NCI-H1694 treated with DMSO at 0.1 percent for 48 hours (cell line): ENCODE measurements at places on chromosomes 12 and 14.

GRCh38 chr14:101573289-101573688 is 12.0 kb downstream of the DIO3 start:
- DNase-seq: no peak

GRCh38 chr12:55670276-55670675 is 33.6 kb downstream of the OR10P1 start:
- DNase-seq: no peak

- no peak for DNase-seq
Observed at GRCh38 chr14:103128631-103129300, 5.5 kb downstream of the TNFAIP2 start.

GRCh38 chr14:85415015-85415712 is 114.8 kb upstream of the FLRT2 start:
- DNase-seq: peak; percentile 78

DNA sequence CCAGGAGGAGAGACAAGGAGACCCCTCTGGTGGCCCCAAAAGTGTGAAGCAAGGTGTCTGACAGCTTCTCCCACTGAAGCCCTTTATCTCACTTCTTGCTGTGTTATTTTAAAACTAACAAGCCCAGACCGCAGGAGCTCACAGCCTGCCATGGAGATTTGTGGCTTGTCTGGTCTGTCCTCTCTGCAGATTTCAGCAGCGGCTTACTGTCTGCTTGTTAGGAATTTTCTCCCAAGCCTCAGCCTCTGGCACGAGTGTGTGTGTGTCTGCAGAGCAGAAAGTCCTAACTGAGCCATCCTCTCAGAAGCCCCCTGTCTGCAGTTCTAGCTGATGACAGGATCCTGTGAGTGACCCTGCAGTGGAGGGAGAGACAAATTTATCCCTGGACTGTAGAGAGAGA is 87.9 kb upstream of the HSPB8 start:
- DNase-seq: no peak

- no peak for DNase-seq
Observed at GRCh38 chr12:93009533-93009932, 80.4 kb upstream of the EEA1 start.

GRCh38 chr12:126040307-126040706 is 975.1 kb downstream of the AACS start:
- no peak for DNase-seq

DNA sequence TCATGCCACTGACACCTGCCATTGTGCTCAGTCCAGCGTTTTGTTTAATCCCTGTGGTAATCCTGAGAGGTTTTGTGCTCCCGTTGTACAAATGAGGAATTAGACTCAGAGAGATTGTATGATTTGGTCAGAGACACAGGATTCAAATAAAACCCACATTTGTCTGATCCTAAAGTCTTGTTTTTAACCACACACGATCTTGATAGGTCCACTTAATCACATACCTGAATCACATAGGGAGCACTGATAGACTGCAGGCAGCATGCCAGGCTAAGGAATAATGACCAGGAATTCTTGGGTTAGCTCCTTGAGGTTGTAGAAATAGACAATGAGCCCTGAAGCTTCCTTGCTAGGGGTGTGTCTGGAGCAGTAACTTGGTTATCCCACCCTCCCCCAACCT is 202.6 kb upstream of the RGS6 start:
- DNase-seq: no peak

DNA sequence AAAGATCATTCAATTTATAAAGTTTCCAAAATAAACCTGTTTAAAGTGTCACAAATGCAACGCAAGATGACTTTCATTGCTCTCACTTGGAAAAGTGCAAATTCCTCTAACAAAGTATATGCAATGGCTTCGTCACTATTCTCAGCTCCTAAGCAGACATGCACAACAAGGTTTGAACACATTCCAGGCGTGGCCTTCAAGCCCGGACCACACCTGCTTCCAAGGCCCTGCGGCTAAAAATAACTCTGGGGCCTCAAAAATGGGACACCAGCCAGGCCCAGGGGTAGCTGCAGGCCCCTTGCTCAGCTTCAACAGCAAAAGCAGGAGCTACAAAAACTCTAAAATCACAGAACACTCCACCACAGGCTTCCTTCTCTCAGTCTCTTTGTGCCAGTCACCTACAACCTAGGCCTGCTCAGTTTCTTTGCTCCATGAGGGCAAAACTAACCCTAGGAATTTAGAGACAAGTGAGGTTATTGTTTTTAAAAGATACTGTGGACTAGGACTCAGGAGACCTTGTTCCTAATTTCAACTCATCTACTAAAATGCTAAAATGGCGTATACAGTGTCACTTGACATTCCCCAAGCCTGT is 29.3 kb downstream of the DUSP16 start:
- DNase-seq: no peak

DNA sequence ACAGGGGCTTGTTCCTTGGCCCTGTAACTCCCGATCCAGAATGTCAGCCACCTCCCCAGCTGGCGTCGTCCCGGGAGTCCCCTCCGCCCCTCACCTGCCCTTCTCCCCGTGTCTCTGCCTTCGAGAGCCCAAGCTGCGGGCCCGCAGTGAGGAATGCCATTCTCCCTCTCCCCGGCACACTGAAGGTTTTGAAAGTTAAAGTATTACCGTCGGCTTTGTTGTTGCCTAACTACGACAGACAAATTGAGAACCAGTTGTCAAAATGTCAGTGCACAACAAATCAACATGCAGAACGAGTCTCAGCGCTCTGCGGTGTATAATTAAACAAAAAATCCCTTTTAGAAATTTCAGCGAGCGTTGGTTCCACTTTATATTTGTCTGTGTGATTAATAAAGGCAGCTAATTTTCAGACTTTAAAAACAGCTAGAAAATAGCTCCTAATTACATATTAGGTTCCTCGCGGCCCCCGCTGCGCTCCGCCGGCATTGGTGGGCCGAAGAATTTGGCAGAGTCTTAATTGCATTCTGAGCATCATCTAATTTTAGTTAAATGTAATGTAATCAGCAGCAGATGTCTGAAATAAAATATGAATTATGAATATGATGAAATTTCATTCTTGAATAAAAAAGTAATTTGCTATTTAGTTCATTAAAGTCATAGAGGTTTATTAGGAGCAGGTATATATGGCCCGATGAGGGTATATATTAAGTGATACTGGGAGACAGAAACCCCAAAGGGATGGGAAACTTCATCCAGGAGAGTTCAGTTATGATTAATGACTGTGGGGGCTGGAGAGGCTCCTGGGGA is 40.3 kb downstream of the MVK start:
- no peak for DNase-seq

DNA sequence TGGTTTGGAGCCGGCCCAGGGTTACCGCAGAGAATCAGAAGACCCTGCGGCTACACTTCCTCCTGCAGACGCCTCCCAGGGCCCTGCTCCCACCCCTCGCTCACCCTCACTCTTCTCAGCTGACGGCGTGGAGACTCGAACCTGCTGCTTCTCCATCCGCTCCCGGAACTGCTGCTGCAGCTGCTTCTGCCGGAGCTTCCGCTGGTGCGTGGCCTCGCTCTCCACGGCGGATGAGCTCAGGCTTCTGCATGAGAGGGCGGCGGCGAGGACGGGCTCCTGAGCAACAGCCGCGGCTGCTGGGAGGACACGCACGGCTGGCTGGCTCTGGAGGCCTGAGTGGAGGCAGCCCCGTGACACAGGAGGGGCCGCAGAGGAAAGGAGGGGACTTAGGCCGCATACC is 33.3 kb downstream of the RAD52 start:
- DNase-seq: no peak

- no peak for DNase-seq
Observed at GRCh38 chr12:108141600-108142130, 12.6 kb downstream of the WSCD2 start.

DNA sequence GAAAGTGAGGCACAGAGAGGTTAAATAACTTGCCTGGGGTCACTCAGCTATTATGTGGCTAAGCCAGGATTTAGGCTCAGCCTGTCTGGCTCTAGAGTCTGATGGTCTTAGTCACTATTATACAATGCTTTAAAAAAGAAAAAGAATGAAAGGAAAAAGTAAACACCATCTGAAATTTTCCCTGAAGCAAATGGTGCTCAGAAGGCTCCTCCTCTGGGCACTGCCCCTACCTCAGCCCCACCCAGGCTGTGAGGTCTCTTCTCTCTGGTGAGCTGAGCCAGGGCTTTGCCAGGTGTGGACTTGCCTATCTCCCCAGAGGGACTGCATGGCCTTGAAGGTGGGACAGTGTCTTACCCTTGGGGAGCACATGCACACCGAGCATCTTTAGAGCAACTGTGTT is 117.5 kb upstream of the DYRK2 start:
- DNase-seq: no peak

- no peak for DNase-seq
Observed at GRCh38 chr12:6968426-6968825, 2.0 kb downstream of the PHB2 start.

GRCh38 chr12:112168561-112168971 is 43.2 kb downstream of the TRAFD1 start:
- no peak for DNase-seq

GRCh38 chr14:45104561-45104960 is 20.6 kb downstream of the PRPF39 start:
- no peak for DNase-seq

DNA sequence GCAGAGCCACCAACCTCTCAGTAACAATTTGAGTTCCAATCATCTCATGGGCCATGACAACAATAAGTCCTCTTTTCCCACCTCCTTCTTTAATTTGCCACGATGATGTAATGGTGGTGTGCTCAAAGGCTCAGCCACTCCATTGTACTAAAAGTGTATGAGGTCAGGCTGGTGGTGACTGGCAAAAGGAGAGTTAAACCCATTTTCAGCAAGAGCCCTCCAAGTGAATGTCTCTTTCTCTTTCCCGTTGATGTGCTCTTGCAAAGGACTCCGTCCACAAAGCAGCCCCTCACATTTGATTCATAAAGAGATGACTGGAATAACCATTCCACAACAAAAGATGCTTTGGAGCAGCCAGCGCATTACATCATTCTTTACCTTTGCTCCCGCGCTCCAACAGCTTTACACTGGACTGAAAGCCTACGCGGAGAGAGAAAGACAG is 41.6 kb downstream of the DUSP16 start:
- DNase-seq: no peak

- no peak for DNase-seq
Observed at GRCh38 chr12:95439461-95440230, 34.3 kb upstream of the METAP2 start.

DNA sequence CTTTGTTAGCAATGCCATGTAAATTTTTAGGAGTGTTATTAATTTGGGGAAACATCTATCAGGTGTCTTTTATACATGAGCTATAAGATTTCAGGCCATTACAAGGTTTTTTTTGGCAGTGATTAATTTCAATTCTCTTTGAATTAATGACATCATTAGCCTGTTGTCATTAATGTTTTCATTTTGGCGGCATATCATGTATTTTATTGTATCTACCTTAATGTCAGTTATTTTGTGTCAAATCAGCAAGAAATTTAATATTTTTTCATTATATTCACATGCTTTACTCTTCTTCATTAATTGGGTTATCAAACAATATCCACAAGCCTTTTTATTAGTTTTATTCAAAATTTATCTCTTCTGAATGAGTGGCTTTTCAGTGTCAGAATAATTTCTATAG is 153.0 kb upstream of the CAND1 start:
- no peak for DNase-seq

DNA sequence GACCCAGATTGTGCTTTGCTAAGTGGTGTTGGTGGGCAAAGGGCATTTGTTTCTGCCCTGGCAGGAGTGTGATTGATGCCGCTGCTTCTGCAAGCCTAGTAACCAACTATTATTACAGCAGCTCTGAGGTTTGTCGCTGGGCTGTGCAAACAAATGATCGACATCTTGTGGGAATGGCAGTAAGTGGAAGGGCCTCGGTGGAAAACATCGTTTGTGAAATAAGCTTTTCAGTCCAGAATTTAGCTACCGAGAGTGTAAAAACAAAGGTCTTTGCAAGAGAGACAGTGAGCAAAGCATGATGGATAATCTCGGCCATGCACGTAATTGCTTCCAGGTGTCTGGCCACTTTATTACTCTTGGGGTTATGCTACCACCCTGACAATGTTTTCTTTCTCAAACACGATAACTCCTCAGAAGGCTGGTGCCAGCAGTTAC is 397.7 kb upstream of the PRICKLE1 start:
- DNase-seq: no peak

GRCh38 chr14:76326918-76327689 is 48.8 kb upstream of the ESRRB start:
- DNase-seq: no peak

GRCh38 chr14:71474301-71475265 is 457.6 kb upstream of the RGS6 start:
- no peak for DNase-seq

GRCh38 chr12:18327036-18327435 is 65.7 kb downstream of the PIK3C2G start:
- DNase-seq: no peak
